ENCODE measurements at places on chromosomes 3 and 15. TPM values are rescaled to one million over a fixed set of nuclear protein-coding genes. Genes with fewer than 3 reads are reported as not detected.

KIF23 gene
- 43.4 TPM for total RNA-seq

UBAP1L gene
- 4.9 TPM for total RNA-seq

OGG1 gene
- 35.7 TPM for total RNA-seq

NPAP1 gene
- not detected for total RNA-seq

OCA2 gene
- not detected for total RNA-seq

ARHGEF26 gene
- total RNA-seq = 0.10 TPM

CADPS gene
- not detected for total RNA-seq
